ENCODE measurements at places on chromosomes 13 and 19.

DNA sequence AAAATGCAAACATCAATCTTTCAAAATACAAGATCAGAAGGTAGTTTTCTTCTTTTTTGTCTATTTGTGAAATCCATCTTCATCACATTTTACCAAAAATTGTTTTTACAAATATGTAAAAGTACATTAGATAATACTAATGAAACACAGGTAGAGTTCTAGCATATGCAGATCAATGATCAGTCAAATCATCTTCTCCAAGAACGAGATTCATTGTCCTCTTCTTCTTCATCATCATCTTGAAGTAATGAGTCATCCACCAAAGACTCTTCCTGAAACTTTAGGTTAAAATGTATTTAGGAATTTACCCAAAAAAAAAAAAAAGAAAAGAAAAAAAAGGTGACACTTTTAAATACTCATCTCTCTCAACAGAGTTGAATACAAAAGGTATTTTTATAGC, 85.6 kb downstream of the RBM26 start:
- DNase-seq: no peak

- DNase-seq: no peak
Measured at GRCh38 chr19:2231621-2232221, 4.4 kb downstream of the PLEKHJ1 start.

GRCh38 chr13:43977911-43978310, 98.2 kb downstream of the LACC1 start:
- DNase-seq: no peak

GRCh38 chr19:28234637-28235036, 978.3 kb downstream of the UQCRFS1 start:
- no peak for DNase-seq

DNA sequence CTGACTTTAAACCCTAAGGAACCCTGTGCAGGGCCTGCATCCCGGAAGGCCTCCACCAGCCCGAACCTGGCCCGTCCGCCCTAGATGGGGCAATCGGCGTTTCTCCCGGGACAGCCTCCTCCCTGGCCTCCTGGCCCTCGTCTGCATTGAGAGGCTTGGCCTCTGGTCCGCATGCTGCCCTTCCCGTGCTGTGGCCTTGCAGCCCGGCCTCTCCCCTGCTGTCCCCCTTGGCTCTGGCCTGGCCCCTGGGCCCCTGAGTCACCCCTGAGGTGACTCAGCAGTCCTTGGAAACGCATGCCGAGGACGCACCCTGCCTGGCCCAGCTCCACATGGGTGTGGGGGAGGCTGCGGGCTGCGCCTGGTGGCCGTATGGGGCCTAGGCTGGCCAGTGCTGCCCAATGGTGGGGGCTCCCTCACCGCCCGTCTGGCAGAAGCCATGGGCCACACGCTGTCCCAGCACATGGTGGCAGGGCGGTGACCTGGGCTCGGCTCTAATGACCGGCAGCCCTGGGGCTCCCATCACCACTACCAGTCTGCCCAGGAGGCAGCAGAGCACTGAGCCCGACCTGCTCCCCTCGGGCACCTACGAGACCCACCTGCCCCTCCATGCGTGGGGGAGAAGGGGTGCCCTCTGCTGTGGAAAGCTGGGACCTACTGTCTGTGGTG, 25.7 kb downstream of the SH3GL1 start:
- DNase-seq: no peak

- DNase-seq: no peak
Measured at GRCh38 chr19:5693195-5694166, 3.4 kb downstream of the RPL36 start.

- no peak for DNase-seq
Measured at GRCh38 chr13:33611121-33611805, 206.7 kb upstream of the RFC3 start.

DNA sequence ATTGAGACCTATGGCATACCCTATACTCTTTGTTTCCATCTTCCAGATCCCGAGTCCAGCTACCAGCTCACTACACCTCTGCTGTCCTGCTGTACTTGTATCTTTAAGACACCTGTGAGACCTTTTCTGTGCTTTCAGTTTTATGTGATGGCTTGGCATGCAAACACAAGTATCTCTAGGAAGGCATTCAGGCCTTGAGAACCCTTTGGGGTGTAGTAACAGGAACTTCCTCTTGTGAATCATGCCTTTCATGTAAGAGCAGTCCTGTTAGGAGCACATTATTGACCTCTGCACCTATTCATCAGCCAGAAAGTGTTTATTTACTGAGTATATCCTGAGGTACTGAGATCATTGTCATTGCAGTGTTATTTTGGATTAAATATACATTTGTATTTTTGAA, 87.0 kb upstream of the HTR2A start:
- no peak for DNase-seq

DNA sequence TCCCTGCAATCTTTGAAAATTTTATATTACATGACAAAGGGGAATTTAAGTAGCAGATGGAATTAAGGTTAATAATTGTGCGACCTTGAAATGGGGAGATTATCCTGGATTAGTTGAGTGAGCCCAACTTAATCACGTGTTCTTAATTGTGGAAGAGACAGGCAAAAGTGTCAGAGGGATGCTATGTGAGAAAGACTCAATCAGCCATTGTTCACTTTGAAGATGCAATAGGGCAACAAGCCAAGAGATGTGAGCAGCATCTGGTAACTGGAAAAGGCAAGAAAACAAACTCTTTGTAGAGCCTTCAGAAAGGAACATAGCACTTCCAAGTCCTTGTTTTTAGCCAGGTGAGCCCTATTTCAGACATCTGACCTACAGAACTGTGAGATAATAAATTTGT, 247.7 kb downstream of the SLITRK1 start:
- DNase-seq: no peak

GRCh38 chr13:112871742-112872141, 97.3 kb upstream of the MCF2L start:
- no peak for DNase-seq

DNA sequence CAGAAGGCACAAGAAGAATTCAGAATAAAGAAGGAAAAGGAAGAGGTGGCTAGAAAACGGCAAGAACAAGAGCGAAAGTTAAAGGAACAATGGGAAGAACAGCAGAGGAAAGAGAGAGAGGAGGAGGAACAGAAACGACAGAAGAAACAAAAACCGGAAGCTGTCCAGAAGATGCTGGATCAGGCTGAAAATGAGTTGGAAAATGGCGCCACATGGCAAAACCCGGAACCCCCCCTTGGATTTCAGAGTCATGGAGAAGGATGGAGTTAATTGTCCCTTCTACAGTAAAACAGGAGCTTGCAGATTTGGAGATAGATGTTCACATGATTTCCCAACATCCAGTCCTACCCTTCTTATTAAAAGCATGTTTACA, 6.7 kb downstream of the CD209 start:
- no peak for DNase-seq
